Left ventricle myocardium inferior (tissue), 1 donor: ENCODE measurements at places on chromosomes 11 and 22. TPM values are rescaled to one million over a fixed set of nuclear protein-coding genes. Genes with fewer than 3 reads are reported as not detected.

The NCR3LG1 gene
- total RNA-seq, result 0.80 TPM

The PARVG gene
- 2.8 TPM for total RNA-seq

DNA sequence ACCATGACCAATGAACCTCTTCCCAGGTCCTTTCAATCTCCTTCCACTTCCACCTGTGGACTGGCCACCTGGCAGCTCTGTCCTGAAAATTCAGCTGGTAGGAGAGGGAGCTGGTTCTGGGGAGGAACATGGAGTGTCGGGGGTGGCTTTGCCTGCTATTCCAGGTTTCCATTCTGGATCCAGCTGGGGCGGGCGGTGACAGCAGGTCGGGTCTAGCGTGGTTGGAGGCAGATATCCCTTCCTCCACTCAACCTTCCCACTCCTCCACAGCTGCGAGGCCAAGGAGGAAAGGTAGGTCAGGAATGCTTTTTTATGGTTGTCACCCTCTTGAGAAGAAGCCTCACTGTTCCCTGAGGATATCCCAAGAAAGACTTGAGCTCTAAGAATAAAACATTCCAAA, 3.3 kb downstream of the NRGN start:
- no peak for DNase-seq

DNA sequence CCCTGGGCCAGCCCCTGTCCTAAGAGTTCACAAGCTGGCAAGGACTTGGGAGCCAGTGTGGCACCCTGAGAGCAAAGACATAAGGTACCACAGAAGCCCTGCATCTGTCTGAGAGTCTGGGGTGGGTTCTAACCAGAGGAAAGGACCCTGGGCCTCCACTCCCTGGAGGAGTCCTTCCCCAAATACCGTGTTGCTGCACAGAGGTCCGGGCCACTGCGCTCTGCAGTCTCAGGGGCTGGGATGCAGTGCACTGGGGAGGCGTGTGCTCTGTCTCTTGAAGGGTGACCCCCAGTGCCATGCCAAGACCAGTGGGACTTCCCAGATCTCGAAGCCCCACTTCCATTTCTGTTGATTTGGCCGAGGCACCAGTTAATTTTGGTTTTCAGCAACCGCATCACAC, 4.3 kb upstream of the SH3BP1 start:
- DNase-seq, result no peak

- DNase-seq, result no peak
Measured at GRCh38 chr11:47498149-47498548, 49.2 kb upstream of the RAPSN start.

DNA sequence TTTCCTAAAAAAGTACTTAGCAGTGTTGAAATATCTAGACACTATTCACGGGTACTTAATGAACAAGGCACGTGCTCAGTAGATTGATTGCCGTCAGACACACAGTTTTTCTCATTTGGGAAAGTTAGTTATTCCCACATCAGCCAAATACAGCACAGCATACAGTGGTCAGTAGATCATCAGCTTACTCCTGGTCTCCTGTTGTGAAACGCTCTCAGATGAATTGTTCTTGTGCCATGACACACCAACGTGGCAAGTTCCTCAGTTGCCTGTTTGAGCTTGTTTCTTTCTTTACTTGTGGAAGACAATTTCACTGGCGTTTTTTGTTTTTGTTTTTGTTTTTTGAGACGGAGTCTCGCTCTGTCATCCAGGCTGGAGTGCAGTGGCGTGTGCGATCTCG, 8.6 kb downstream of the TAB1 start:
- DNase-seq, result no peak

DNA sequence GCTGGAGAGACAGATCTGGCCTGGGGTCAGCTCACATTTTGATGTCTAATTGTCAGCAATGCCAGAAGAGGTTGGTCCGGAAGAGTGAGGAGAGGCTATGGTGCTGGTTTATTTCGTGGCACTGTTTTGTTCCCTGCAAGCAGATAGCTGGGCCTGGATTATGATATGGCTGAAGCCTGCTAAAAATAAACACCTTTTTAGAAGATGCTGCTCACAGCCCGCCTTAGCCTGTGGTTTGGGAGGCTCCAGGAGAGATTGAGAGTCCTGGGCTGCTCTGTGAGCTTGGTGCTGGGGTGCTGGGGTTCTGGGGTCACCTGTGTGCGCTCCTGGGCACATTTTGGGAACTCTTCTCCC, 29.6 kb upstream of the ALX4 start:
- DNase-seq, result no peak

- no peak for DNase-seq
Measured at GRCh38 chr11:71491940-71492339, 35.1 kb upstream of the KRTAP5-7 start.
